Activated T-helper 2 cell treated with anti-CD3 and anti-CD28 coated beads, Interferon-gamma antibody, Interleukin-2, Interleukin-4, amounts not matched to agents 10 μg/mL and 5 μg/mL and 100 μg/mL, durations not matched to agents 14 hours and 24 hours and 36 hours (primary cell): ENCODE measurements at places on chromosomes 5 and 9.

GRCh38 chr9:113343732-113344231 is 3.7 kb upstream of the WDR31 start:
- no peak for DNase-seq

- no peak for DNase-seq
Measured at GRCh38 chr5:1743061-1743768, 56.4 kb downstream of the MRPL36 start.

GRCh38 chr9:83445703-83446265 is 92.4 kb downstream of the FRMD3 start:
- no peak for DNase-seq

GRCh38 chr9:126974594-126974993 is 60.0 kb downstream of the RALGPS1 start:
- no peak for DNase-seq

DNA sequence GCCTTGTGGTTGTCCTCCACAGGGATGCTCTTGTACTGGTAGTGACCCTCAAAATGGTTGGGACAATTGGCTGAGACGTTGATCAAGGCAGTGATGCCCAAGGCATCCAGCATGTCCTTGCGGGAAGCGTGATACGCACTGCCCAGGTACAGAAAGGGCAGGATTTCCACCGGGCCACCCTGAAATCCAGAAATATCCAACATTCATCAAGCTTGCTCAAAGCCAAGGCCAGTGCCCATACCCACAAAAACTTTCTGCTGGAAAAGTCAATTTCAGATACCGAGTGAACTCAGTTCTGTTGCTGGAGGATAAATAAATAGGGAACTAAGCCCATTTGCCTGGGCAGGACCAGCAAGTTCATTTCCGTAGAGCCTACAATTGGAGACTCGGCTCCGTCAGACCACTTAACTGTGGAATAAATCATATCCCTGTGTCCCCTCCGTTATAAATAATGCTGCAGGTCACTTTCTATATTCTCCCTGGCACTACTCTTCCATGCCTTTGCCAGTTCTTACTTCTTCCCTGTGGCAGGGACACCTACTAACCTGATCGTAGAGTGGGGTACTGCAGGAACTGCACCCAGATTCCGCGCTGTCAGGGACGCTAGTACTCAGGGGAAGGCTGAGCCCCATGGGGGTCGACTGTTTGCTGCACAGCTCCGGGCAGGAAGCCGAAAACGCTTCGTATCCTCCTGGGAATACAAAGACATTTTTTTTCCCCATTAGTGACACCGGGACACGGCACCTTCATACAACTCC is 1.2 kb downstream of the DUSP1 start:
- DNase-seq: no peak

- no peak for DNase-seq
Measured at GRCh38 chr5:60445921-60446320, 254.0 kb downstream of the DEPDC1B start.

DNA sequence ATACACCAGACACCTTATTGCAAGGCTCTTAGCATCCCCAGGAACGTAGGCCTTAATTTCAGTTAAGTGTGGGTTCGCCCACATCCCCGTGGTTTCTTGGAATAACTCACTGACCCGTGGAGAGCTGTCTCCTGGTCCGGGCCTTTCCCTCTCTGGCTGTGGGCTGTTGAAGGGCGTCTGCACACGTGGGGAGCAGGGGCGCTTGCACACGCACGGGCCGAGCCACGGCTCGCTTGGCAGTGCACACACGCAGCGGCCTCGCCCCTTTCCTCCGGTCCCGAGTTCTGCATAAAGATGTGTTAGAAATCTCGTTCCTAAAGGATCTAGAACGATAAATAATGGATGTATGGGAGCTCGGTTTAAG is 141.9 kb downstream of the PBX3 start:
- DNase-seq: no peak

GRCh38 chr5:36606428-36607113 is at the start of gene SLC1A3:
Gene SLC1A3, plus strand, starts transcription at chr5:36606606. Its CDS starts 1,818 bp downstream, at chr5:36608424.
- DNase-seq: peak; percentile 16

- no peak for DNase-seq
Measured at GRCh38 chr9:68522131-68522530, 18.6 kb downstream of the TMEM252 start.

DNA sequence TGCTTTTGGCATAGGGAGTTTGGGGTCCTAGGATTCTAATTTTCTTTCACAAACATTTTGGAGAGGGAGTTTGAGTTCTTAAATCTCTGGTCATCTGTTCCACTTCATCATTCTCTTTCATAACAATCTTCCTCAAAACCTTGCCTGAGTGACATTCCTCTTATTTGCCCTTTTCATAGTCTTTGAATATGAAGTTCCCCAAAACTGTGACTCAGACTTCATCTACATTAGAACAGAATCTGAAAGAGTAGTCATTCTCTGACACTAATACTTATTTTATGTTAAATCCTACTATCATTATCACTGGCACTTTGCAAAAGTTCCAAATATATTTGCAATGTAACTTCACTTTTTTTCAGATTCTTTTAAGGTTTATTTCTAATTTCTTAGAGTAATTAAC is 163.8 kb downstream of the CDH10 start:
- DNase-seq: no peak

DNA sequence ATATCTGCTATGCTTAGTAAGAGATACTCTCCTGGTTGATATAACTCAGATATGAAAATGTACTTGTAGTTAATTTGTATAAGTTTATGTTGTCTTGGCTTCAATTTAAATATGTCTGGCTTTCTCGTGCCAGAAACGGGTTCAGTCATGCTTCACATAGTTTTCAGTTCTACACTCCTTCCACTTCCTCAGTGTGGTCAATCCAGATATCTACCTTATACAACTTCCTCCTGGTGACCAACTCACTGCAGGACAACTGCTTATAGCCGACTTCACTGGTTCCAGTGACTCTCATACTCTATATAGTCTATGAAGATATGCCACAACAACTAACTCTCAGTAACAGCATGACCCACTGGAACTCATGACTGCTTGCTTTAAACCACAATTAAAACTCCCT is 690.4 kb downstream of the SLCO4C1 start:
- no peak for DNase-seq

DNA sequence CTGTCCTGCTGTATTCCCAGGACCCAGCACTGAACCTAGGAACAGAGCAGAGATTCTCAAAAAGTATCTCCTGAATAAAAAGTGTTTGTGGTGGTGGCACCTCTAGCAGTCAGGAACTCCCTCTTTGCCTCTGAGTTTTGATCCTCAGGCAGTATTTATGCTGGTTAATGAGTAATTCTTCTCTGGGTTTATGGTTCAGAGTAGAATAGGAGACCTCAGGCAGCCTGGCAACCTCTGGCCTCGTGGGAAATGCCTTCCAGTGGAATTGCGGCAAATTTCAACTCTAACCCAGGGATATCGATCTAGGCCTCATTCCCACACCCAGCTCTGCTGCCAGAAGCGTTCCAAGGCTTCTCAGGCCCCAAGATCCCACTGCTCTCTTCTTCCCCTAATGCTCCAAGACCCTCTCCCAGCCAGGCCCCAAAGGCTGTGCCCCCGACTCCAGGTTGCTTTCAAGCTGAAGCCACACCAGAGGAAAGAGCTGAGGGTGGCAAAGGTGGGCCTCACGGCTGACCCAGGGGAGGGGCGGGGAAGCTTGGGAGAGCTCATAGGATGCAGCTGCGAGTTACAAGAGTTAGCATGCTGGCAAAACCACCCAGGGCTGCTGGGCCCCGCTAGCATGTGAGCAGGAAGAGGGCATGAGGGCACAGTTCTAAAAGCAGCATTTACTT is 10.9 kb upstream of the HDHD3 start:
- DNase-seq: no peak

DNA sequence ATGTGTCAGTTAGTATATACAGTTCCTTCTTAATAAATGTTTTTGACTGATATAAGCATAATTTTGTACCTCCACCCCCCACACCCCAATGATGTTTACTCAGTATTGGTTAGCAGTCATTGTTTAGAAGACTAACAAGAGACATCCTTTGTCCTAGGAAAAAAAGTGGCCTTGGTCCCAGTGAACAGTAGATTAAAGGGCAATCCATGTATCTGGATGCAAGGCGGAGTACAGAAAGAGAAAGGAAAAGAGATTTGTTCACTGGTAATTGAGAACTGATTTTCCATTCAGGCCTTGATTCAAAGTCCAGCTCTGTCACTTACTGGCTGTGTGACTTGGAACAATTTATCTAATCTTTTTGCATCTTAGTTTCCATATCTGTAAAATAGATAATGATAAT is 4.6 kb downstream of the RALGPS1 start:
- no peak for DNase-seq

- DNase-seq: no peak
Measured at GRCh38 chr9:2281031-2281802, 266.1 kb downstream of the SMARCA2 start.

GRCh38 chr9:85430659-85431338 is 311.0 kb downstream of the AGTPBP1 start:
- no peak for DNase-seq

GRCh38 chr5:72137826-72138409 is 30.6 kb downstream of the MAP1B start:
- DNase-seq: no peak

DNA sequence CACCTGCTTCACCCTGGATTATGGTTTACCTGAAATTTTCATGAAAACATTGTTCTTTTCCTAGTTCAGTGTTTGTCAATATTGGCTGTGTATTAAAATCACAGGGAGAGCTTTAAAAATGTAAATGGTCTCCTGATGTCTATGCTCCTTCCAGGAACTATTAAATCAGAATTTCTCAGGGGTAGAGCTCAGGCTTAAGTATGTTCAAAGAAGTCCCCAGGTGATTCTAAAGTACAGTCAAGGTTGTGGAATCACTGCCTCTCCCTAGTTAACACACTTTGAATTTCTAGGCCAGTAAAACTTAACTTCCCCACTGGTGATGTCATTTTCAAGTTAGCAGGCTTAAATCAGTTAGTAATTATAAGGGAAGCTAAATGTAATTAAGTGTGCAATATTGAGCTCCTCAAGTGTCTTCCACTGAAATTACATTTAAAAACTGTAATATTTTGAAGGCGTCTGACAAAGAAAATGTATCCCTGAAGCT is 150.3 kb upstream of the SLC28A3 start:
- no peak for DNase-seq

DNA sequence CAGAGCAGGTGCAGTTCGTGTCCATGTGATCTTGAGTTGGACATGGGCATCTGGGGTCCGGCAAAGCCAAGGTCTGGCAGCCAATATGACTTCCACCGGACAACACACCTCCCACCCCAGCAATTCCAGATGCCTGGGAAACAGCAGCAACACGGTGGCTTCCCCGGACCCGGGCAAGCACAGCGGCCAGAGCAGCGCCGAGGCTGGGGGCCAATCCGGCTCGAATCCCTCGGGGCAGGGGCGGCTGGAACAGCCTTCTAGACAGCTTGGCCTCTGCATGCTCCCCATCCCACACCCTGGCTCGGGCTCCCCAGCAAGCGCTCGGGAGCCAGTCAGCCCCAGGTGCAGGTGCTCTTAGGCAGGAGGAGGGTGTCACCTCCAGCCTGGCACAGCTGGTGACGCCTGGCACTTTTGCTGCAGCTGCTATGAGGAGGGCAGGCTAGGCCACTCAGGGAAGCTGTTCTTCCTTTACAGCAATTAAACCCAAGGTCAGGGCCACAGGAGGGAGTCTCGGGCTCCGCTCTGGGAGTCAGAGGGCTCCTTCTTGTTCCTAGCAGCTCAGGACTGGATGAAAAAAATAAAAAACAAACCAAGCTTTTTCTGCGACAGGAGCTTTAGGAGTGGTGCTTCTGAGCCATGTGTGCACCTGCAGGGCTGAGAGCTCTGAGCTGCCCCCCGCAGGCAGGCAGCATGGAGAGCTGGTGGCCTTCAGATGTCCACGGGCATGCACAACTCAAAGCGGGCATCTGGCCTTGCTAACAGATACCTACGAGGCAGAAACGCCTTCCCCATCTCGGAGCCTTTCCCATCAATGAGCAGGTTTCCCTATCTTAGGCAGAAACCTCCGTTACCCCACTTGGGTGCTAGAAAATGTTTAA is 28.2 kb downstream of the DBH start:
- DNase-seq: no peak

DNA sequence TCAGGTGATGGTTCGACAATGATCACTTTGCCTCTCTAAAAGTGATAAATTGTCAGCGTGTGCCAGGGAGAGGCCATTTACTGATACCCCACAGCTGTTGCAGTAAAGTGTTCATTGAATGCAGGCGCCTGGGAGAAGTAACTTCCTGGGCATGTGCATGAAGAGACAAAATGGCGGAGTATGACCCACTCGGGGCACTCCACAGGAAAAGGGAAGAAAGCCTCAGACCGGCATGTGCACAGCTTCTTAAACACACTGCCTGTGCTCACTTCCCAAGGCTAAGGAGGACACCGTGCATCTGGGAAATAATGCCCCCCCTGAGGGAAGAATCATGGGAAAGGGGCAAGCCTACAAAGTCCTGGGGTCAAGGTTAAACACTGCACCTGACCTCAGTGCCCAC is 329.5 kb downstream of the ICE1 start:
- no peak for DNase-seq

GRCh38 chr9:133948561-133949485 is 43.3 kb downstream of the VAV2 start:
- no peak for DNase-seq

- no peak for DNase-seq
Measured at GRCh38 chr9:73327149-73327548, 175.5 kb downstream of the ANXA1 start.

DNA sequence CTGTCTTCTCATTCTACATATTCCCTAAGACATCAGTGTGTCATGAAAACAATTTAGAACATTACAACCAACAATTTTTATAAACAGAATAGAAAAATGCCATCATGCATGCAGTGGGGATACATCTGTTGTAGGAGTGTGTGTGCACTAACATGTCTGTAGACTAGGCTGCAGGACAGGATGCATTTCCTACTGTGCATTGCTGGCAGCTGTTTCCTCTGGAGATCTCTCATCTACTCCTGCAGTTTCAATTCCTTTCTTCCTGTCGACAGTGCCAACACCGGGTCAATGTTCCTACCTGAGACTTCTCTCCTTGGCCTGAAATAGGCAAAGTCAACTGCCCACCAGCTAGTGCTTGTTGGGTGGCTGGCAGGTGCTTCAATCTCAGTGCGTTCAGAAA is 69.8 kb downstream of the ANKH start:
- DNase-seq: no peak

GRCh38 chr5:27778121-27778520 is 739.7 kb upstream of the CDH9 start:
- no peak for DNase-seq

- no peak for DNase-seq
Measured at GRCh38 chr9:121538221-121538620, 38.6 kb upstream of the GGTA1 start.

DNA sequence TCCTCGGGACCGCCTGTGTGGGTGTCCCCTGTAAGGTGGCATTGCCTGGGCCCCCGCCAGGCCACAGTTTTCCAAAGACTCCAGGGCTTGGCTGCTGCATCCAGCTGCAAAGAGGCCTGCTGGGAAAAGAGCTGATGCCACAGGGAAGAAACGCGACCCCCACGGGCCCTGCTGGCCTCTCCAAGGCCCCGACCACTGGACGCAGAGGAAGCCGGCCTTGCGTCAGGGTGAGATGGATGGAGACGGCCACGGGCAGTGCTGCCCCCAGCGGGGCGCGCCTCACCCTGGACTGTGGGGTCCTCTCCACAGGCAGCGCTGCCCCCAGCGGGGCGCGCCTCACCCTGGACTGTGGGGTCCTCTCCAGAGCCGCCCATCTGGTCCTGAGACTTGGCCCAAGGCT is 21.3 kb upstream of the SLC6A19 start:
- no peak for DNase-seq

GRCh38 chr5:151740958-151741373 is 17.5 kb downstream of the ATOX1 start:
- DNase-seq: no peak
